ENCODE measurements at places on chromosomes 11 and 22.

GRCh38 chr11:83033371-83033770 lies 38.3 kb downstream of the RAB30 start:
- DNase-seq = no peak

GRCh38 chr11:66568124-66568916 lies at the start of gene CTSF:
Gene CTSF, minus strand, starts transcription at chr11:66568606. Its CDS starts 120 bp downstream, at chr11:66568486.
- peak; percentile 74 for DNase-seq

- peak; percentile 88 for DNase-seq
Measured at GRCh38 chr22:38755911-38756532, at the start of gene SUN2. Gene SUN2, minus strand, starts transcription at chr22:38755998. Its CDS starts 3,370 bp downstream, at chr22:38752628.

GRCh38 chr22:31091106-31091975 lies 10.2 kb downstream of the SMTN start:
- no peak for DNase-seq

GRCh38 chr11:6735306-6735705 lies 36.5 kb downstream of the OR2AG2 start:
- peak; percentile 17 for DNase-seq

DNA sequence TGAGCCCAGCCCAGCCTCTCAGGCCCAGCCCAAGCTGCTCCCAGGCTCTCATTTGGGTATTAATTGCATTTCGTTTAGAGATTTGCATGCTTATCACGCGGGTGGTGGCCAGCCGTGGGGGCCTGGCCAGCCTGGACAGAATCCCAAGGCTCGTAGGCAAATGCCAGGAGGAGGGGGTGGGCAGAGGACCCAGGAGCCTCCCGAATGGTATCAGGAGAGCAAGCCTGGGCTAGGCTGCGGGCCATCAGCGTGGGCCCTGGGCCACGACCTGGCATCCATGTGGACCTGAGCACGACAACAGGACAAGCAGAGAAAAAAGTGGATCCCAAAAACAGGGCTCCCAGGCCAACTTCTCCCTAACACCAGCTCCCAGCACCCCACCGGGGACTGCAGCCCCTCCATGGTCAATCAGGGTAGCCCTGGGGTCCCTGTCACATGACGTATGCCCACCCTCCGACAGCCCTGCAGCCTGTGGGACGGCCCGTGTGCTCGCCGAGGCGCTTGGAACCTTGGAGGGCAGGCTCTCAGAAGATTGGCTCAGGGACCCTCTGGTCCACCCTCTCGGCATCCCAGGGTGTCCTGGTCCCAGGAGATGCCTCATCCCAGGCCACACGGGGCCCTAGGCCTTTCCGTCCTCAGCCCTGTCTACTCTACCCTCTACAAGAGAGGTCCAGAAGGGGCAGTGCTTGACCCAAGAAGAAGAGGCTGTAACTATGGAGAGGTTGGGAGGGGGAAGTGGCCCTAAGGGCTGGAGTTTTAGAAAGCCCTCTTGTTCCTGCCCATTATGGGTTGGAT lies 8.8 kb downstream of the ASCL2 start:
- no peak for DNase-seq

GRCh38 chr11:125951731-125952130 lies 5.9 kb downstream of the VSIG10L2 start:
- DNase-seq = no peak

- DNase-seq = no peak
Measured at GRCh38 chr11:64450168-64450560, 91.2 kb downstream of the RPS6KA4 start.

DNA sequence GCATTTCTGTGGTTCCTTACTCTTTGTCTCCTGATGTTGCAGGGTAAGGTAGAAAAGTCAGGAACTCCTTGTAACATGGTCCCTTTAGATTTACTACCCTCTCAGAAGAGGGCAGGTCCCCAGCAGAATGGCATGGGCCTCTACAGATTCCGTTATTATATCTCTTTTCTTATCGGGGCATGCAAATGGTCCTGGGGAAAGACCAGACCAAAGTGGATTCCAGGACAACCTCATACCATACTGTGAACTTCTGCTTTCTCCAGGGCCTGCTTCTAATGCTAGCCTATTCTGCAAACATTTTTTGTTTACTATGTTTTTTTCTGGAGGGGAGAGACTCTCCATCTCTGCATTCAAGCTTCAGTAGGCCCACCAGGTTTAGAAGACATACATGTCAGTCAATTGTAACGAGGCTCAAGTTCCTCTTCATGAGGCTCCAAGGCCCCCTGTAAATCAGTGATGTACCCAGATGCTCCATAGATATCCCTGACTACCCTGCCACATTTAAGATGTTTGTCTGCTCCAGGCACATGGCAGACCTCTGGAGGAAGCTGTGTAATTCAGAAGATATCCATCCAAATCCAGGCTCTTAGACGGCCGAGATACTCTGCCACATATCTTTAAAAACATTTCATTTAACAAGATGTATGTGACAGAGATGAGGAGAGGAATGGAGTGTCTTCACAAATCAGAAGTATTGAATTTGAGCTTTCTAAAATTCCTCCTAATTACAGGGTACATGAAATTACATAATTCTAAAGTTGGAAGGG lies 8.5 kb upstream of the ME3 start:
- DNase-seq = no peak

DNA sequence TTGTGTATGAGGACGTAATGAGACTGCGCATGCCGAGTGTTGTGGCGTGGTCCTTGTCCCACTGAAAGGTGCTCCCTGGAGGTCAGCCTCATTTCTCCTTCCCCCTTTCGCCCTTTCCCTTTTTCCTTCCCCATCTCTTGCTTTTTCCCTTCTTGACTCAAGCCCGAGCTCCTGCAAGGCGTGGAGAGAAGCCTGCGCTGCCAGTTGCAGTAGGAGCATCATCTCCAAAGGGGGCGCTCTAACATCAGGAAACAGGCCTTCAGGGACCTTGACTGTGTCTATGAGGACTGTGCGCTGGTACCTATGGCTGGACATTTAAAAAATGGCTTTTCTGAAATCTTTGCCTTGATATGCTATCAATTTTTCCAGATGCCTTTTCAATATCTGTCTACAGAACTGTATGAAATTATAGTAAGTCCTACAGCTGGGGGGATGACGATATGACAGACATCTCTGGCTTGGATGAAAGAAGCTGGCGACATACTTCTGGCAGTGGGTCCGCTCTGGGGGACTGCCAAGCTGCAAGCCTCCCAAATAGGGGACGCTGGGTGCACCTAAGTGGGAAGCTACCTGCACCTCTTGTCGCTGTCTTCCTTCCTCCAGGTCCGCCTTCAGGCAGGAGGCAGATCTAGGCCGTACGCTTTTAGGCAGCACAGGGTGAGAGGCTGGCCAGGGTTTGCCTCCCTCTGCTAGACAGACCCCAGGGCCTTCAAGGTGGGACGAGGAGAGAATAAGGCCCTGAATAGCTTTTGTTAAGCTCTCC lies 96.5 kb downstream of the NXPE2 start:
- peak; percentile 17 for DNase-seq

- no peak for DNase-seq
Measured at GRCh38 chr11:72671152-72672099, 2.8 kb downstream of the PDE2A start.

DNA sequence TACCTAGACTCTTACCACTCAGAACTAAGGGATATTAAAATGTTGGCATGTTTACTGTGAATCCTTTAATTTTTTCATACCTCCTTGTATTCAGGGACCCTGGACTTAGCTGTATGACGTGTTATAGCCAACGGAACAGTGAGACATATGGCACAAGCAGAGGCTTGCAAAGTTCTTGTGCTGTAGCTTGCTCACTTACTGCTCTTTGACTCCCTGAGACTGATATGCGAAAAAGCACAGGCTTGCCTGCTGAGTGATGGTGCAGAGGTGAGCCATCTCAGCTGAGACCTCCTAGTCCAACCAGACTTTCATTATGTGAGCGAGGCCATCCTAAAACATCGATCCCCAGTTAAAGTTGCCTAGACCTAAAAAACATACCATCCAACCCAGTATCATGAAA lies 811.0 kb downstream of the METTL15 start:
- no peak for DNase-seq

DNA sequence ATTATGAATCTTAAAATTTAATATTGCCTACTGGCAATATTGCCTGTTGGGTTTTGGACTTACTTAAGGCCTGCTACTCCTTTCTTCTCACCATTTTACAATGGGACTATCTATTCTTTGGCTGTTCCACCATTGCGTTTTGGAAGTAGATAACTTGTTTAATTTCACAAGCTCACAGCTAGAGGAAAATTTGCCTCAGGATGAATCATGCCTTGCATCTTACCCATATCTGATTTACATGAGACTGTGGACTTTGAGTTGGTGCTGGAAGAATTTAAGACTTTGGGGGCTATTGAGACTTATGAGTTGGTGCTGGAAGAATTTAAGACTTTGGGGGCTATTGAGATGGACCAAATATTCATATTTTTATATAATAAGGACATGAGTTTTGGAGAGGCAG lies 662.6 kb downstream of the METTL15 start:
- peak; percentile 25 for DNase-seq

DNA sequence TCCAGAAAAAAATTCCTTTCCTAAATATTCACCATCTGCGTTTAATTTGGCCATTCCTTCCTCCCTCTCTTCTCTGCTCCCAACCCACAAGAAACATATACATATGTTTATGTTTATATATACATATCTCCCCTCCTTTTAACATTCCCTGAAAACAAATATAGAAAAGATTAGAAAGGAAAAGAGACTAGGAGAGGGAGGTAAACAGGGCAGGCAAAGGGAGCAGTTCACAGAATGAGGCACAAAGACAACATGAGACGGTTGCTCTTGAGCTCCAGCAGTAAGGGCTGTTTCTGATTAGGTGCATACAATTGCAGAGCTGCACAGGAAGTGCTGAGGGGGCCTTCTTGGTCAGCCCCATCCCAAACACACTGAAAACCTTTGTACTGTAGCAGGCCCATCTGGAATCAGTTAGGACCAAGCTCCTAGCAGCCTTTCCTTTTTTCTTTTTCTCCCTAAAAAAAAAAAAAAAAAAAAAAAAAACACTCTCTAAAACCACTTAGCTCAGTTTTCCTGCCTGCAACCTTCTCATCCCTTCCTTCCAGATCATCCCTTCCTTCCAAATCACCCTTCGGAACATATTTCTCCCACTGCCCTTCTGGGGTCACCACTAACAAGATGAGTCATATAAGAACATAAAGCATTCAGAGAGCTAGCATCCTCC lies 57.0 kb downstream of the RBFOX2 start:
- DNase-seq = peak; percentile 90

DNA sequence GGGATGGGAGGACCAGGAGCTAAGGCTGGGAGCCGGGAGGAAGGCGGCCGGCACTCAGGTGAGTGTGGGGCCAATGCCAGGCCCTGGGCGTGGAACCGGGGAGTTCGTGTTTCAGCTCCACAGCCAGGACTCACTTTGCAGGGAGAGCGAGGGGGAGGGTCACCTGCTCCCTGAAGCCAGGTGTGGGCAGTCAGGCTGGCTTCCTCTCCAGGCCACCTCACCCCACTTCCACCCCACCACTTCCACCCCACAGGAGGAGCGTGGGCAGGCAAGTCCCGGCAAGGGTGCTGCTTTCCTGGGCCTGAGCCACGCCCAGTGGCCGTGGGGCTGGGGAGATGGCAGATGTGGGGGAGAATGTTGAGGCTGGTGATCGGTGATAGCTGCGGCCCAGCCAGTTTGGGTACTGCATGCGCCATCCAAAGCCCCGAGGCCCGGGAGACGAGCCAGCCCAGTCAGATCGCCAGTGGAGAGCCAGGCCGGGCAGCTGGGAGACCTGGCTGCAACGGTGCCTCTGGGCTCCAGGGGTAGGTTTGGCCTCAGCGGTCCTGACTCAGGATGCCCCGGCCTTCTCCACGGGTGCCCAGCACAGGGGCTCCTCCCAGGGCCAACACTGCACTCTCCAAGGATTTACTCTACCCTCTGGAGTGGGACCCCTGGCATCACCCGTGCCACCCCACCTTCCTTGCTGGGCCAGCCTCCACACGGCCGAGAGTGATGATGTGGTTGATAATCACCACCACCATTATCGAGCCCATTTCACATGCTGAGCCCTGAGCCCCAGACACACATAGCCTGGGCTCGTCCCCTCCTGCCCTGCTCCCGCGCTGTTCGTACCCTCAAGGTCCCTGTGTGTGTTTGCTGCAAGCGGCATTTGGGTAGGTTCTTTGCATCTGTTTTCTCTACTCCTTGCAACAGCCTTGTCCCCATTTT lies 93.8 kb downstream of the WNT7B start:
- DNase-seq = no peak

GRCh38 chr11:91686700-91687099 lies 537.9 kb upstream of the FAT3 start:
- DNase-seq = no peak

GRCh38 chr11:18309691-18310090 lies 12.2 kb downstream of the HPS5 start:
- no peak for DNase-seq

DNA sequence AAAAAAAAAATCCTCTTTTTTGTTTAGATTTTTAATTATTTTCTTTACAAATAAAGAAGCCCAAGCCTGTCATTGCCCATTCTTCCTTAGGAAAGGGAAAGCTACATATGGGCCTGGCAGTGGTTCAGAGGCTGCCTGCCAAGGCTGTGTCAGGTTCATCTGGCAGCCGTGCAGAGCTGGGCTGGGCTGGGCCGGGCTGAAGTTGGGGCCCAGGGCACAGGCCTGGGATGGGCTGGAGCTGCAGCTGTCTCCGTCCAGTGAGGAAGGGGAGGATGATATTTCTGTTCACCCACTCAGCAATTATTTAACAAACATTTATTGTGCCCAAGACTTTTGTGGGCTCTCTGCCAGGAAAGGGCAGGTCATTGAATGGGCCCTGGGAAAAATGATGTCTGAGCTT lies 4.6 kb downstream of the PRR5L start:
- peak; percentile 91 for DNase-seq
